ENCODE measurements at places on chromosomes 7 and 10.

GRCh38 chr7:1599640-1600395, 30.0 kb upstream of the PSMG3 start:
- no peak for DNase-seq

GRCh38 chr10:4733150-4733842, 92.7 kb upstream of the AKR1E2 start:
- peak; percentile 23 for DNase-seq

DNA sequence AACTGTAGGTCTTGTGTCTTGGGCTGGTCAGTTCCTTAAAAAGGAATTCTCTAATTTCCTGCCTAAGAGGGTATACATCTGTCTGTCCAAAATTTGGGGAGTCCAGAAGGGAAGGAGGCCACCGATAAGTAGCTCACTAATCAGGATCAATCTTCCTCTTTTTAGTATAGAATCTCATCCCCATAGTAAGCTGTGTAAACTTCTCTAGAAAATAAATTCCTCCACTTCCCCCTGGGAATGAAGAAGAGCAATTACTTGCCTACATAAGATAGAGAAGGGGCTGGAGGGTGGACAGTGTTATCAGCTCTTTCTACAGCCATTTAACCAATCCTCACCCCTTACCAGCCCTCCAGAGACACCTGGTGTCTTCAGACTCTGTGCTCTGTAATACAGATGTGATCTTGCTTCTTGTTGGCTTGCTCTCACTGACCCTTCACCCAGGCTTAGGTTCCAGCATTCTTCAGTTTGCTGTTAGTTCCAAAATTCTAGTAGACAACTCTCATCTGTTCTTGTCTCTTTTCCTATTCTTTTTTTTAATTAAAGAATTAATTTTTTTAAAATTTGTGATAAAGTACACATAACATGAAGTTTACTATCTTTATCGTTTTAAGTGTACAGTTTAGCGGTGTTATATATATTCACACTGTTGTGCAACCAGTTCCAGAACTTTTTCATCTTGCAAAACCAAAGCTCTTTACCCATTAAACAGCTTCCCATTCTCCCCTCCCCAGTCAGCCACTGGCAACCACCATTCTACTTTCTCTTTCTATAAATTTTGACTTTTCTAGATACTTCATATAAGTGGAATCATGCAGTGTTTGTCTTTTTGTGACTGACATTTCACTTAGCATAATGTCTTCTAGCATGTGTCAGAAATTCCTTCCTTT, 6.5 kb upstream of the PRKAR2B start:
- no peak for DNase-seq

- no peak for DNase-seq
Observed at GRCh38 chr7:152883858-152884257, 124.3 kb downstream of the ACTR3B start.

DNA sequence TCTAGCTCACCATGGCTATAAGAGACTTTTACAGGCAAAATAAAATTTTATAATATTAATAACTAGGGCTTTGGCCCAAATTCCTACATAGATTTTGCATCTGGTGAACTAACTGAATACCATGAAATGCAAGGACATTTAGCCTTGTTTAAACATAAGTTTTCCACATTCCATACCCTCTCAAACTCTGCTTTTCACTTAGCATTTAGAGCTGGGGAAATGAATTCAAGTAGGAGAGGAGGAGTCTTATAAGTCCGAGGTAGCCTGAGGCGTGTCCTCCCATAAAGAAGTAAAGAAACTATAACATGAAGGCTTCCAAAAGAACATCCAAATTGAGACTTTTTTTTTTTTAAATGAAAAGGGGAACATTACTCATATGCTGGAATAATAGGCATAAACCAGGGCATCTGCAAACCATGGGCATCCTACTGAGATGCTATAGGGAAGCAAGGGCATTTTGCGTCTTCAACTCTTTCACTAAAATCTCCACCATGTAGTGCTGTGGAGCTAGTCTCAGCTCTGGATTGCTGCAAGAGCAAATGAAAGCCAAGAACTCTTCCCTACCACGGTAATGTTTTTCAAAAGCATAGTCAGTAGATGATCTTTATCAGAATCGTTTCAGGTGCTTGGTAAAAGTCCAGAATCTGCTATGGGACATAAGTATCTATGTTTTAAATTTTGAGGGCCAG, 79.1 kb downstream of the PALS2 start:
- no peak for DNase-seq

DNA sequence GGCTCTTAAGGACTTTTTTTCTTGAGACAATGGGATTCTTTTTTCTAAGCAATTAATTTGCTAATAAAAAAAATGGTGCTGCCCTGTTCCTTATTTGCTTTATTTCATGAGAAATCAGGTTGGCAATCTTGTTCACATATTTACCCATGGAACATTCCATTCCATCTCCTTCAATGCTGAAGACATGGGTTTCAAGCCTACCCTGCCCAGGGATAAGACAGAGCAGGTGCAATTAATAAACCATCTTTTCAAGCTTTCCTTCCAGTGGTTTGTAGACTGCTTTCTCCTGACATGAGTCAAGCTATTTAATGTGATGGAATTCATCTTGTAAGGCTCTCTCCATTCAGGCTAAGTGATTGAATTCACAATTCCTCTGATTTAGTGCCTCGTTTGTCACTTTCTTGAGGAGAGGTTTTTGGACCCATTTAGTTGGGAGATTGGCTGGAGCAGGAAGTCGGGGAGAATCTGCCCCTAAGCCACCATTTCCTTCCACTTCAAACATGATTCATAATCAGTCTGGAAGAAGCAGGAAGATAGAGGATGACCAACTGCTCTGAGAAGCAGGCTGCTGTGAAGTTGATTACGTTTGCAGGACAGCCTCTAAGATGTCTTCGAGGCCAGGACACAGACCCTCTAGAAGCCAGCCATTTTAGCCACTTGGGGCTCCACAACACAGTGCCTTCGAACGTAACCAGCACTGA, 552.4 kb upstream of the GALNT17 start:
- no peak for DNase-seq

GRCh38 chr10:28533571-28534304, 820 bp downstream of the WAC start:
- DNase-seq: no peak

- DNase-seq: no peak
Observed at GRCh38 chr7:47914717-47915615, 33.3 kb downstream of the PKD1L1 start.

GRCh38 chr10:20616918-20617810, 279.9 kb downstream of the NEBL start:
- no peak for DNase-seq

- DNase-seq: no peak
Observed at GRCh38 chr10:103768345-103768744, 87.0 kb downstream of the SH3PXD2A start.

GRCh38 chr10:132383101-132383500, 13.9 kb upstream of the PWWP2B start:
- no peak for DNase-seq

GRCh38 chr10:4426866-4427265, 399.1 kb upstream of the AKR1E2 start:
- DNase-seq: no peak

- no peak for DNase-seq
Observed at GRCh38 chr10:62627983-62628382, 176.5 kb upstream of the ADO start.

GRCh38 chr10:70405037-70405824, 1.3 kb downstream of the EIF4EBP2 start:
- peak; percentile 73 for DNase-seq

- no peak for DNase-seq
Observed at GRCh38 chr10:60962946-60963345, 19.0 kb upstream of the RHOBTB1 start.

DNA sequence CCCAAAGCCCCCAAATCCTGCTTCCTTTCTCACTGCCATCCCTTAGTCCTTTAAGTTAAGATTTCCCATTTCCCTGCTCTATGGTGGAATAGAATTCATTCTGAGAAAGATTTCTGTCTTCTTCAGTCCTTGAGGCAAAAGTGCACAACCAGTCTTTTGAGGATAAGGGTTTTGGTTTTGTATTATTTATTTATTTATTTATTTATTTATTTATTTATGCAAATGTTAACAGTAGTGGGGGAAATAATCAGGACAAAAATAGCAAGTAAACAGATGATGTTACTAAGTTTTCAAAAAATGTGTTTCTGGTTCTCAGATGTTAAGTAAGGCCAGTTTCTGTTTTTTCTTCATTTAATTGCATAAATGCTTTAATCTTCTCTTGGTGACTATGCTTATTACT, 84.2 kb downstream of the GLCCI1 start:
- no peak for DNase-seq

DNA sequence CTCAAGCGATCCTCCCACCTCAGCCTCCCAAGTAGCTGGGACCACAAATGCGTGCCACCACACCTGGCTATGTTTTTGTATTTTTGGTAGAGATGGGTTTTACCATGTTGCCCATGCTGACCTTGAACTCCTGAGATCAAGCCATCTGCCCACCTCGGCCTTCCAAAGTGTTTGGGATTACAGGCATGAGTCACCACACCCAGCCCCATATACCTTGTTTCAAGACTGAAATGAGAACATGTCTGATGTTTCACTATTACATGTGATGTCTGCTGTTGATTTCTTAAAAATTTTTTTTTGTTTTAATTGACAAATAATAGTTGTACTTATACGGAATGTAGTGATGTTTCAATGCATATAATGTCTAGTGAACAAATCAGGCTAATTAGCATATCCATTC, 14.5 kb downstream of the KLHL7 start:
- DNase-seq: no peak

DNA sequence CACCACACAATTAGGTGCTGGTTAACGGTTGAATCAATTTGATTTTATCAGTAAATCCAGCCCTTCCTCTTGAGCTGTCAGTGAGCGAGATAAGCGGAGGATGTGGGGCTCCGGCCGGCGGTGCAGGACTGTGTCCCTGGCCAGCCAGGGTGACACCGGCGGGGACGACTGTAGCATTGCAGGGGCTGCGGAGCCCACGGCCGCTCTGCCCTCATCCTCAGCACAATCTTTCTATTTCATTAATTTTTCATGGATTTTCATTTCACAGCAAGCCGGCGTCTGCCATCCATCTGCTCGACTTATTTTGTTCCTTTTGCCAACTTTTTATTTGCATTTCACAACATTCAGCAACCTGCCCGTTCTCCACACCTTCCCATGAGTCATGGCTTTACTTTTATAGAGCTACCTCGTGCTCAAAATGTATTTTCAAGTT, 4.7 kb downstream of the ADARB2 start:
- DNase-seq: no peak

GRCh38 chr7:105675934-105676371, 94.7 kb upstream of the EFCAB10 start:
- DNase-seq: no peak

DNA sequence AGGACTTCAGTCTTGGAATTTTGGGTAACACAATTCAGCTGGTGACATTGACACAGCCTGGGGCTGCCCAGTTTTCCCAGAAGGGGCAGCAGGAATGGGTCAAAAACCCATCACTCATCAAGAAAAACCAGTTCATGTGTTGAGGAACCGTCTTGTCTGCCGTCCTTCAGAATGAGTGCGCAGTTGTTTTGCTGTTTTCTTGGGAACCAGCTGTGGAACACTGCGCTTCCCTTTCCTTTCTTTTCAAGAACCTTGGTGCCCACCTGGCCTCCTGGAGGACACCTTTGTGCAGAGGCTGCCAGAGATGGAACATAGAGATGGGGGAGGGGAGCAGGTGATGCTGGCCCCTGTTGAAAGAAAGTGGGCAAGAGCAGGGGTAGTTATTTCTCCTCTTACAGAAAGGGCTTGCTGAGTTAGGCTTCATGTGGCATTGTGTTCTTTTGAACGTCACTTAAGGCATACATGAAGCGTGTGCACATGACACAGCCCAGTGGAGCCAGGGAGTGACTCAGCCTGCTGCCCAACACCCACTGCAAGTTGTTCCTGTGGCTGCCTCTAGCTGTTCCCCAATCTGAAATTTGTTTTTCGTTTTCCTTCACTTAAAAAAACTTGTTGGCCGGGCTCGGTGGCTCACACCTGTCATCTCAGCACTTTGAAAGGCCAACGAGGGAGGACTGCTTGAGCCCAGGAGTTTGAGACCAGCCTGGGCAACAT, 87.4 kb upstream of the TNS3 start:
- no peak for DNase-seq

DNA sequence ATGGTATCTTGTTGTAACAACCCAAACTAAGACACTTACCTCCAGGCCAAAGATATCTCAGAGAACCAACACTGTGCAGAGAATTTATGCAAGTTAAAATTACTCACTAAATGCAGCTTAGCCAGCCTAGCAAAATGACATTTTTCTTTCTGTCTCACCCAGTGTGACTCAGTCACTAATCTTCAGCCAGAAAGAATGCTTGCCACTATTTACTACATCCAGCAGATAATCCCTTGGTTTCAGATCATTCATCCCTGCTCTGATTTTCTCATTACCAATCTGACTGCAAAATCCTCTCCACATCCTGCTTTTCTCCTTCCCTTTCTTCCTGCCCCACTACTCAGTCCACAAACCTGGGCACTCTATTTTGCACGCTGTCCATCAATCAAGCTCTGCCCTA, 93.5 kb upstream of the NEBL start:
- DNase-seq: no peak

- no peak for DNase-seq
Observed at GRCh38 chr10:96578633-96579032, 8.2 kb downstream of the TM9SF3 start.

DNA sequence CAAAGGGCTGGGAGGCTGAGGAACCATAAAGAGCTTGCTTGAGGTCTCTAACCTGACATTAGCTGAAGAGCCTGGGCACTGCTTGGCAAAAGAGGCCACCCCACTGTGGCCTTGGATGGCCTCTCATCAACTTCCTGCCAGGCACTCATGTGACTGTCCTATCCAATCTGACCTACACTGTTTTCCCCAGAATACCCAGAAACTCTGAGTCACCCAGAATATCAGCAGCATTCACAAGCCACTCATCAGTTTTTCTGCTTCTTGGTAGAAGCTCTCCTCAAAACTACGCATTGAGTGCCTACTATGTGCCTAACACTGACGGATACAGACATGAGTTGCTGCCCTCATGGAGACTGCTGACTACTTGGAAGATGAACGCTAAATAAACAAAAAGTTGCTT, 4.1 kb upstream of the NT5C2 start:
- DNase-seq: no peak

DNA sequence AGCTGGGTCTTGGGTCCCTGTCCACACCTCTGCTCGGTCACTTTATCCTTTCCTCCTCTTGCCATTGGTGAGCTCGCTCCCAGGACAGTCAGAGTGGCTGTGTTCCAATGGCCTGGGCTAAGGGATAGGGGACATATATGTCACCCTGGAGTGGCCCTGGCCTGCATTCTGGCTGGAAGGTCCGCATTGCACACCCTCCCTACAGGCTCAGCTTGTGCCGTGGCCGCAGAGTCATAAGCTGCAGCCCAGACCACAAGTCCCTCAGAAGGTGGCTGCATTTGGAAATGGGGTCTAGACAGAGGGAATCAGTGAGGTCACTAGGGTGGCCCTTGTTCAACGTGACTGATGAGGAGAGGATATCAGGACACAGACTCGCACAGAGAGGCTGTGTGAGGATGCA, 363.8 kb upstream of the SHH start:
- no peak for DNase-seq

DNA sequence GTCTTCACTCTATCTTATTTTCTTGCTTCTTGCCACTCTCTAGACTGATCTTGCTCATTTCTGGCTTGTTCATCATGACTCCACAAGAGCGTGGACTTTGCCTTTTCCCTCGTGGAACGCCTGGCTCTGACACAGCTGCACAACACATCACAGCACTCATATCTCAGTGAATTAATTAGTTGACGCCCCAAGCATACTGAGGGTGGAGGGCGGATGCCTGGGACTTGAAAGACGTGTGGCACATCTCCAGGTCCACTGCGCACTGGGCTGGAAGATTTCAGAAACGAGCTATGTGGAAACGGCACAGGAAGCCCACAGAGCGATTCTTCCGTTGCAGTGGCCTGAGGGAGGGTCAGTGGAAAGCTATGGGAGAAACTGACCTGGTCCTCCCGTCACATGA, 23.6 kb upstream of the PLEKHA1 start:
- no peak for DNase-seq
